ENCODE measurements at places on chromosomes 5 and 9.

DNA sequence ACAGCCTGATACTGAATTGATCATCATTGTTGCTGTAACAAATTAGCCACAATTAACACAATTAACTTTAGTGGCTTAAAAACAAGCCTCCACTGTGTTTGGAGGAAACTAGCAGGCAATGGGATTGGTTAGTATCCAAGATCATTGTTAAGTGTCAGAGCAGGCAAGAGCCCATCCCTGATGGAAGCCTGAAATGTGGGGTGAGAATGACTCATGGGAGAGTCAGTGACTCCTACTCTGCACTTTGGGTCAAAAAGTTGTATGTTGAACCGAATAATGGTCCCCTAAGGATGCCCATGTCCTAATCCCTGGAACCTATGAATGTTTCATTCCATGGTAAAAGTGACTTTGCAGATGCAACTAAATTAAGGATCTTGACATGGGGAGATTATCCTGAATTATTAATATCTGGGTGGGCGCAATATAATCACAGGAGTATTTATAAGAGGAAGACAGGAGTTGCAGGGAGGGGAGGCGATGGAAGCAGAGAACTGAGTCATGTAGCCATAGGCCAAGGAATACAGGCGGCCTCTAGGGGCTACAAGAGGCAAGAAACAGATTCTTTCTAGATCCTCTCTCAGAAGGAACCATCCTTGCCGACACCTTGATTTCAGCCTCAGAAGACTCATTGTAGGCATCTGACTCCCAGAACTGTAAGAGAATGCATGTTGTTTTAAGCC, 28.8 kb downstream of the ALG2 start:
- no peak for DNase-seq

GRCh38 chr9:94630833-94631232, 8.5 kb downstream of the FBP1 start:
- DNase-seq: no peak

GRCh38 chr9:78805771-78806170, 508.8 kb downstream of the PSAT1 start:
- DNase-seq: no peak

- DNase-seq: no peak
These were observed 5.9 kb upstream of the RHOBTB3 start for GRCh38 chr5:95725071-95725820.

- no peak for DNase-seq
These were observed 416.1 kb upstream of the IZUMO3 start for GRCh38 chr9:24961762-24962161.

DNA sequence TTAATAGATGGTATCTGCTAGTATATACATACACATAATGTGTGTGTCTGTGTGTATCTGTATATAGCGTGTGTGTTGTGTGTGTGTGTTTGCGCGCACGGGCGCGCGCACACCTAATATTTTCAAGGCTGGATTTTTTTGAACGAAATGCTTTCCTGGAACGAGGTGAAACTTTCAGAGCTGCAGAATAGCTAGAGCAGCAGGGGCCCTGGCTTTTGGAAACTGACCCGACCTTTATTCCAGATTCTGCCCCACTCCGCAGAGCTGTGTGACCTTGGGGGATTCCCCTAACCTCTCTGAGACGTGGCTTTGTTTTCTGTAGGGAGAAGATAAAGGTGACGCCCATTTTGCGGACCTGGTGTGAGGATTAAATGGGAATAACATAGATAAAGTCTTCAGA, 757 bp downstream of the FXN start:
- DNase-seq: no peak

GRCh38 chr5:175823731-175824525, 47.5 kb upstream of the CPLX2 start:
- no peak for DNase-seq

DNA sequence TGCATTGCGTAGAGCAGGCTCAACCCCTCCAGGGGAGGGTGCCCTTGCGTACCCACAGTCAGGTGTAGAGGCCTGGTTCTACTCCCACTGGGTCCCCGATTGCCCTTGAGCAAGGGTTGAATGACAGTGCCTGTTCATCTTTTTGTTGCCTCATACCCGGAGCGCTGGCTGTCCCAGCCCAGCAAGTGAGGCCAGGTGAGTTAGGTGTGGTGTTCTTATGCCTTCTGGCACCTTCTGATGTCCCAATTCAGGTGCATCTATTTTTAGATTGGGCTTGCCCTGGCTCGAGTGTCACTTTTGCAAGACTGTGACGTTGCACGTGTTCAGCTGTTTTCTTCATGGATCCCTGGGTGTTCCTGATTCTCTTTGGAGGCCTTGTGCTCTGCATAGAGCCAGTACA, 257.8 kb downstream of the GOLPH3 start:
- DNase-seq: no peak

DNA sequence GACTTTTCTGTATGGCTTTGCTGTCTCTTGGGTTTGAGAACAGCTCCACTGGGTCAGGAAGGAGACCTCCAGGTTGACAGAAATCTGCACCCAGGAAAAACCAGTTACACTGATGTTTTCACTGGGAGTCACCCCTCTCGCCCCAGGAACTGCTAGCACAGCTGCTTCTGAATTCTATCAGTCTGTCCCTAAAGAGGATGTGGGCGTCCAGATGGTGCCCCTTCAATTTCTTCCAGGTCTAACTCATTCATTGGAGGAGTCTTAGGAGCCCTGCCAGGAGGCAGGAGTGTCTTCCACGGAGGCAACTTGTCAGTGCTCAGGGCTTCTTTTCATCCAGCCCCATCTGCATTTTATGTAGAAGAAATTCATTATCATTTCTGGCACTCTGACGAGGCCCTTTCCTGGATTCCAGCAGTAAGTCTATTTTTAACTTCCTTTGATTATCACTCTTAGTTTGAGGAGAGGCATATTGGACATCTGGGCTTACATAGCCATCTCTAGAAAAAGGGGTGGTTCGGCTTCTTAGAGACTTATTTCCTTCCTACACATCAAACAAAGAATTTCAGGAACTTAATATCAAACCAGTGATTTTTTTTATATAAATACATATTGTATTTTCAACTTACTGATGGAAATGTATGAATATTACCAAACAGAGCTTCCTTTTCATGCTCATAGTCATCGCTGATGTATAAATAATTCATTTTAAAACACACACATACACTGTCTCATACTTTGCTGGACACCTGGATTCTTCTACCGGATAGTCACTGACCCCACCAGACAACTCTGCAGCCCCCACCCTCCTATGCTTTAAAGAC, 148.8 kb downstream of the IRX2 start:
- DNase-seq: no peak

DNA sequence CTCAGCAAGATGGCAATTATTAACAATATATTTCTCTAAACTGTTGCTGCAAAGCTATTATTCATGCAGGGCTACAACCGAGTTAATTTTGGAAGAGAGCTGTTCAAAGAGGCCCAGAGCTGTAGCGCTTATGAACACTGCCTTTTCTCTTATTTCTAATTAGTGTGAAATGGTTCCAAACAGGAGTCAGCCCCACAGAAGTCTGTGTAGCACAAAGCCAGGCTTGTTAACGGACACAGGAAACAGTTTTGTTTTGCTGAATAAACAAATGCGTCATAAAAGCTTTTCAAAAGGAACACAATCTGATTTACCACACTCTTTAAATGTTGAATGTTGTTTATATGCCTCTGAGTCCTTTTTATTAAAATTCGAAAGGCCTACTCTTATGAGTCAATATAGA, 396.5 kb downstream of the ANXA1 start:
- DNase-seq: no peak

DNA sequence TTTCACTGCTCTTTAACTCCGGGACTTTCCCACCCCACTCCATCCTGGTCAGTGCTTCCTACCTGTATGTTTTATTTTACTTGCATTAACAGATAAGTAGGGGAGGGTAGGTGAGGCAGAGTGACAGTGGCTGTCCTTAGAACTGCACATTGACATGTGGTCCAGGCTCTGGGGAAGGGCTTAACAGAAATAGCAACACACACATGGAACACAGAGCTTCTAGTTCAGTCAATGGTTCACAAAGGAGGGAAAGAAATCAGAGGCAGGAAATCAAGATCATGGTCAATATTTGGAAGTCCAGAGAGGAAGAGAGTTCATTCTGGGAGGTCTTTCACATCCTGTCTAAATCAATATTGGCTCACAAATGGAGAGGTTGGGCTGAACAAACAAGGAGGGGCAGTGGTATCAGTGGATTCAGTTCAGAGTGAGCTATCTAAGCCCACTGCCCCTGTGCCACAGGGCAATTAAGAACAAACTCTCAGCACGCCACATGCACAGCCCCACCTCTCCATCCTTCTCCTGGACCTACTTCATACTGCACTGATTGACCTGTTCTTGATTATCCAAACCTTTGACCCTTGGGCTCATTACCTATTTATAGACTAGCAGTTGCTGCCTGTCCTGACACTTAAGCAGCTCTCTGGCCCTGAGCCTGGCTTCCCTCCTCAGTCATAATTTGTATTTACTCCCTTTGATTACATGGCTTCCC, 6.2 kb upstream of the VPS13A start:
- no peak for DNase-seq

GRCh38 chr9:129309906-129310305, 131.8 kb upstream of the IER5L start:
- no peak for DNase-seq

DNA sequence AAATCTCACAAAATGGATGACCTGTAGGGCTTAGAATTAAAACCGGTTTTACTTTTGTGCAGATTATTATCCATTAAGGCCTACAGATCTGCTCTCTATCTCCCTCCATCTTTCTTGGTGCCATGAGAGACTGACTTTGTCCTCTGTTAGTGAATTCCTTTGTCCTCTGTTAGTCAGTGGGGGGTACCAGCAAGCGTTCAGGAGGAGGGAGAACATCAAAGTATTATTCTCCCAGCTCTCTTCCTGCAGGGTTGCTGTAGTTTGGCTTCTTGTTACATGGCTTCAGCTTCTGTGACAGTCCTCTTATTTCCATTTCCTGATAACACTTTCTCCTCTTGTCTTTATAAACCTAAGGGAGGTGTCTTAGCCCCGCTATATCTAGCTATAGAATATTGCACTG, 850.5 kb upstream of the SEMA6A start:
- no peak for DNase-seq

DNA sequence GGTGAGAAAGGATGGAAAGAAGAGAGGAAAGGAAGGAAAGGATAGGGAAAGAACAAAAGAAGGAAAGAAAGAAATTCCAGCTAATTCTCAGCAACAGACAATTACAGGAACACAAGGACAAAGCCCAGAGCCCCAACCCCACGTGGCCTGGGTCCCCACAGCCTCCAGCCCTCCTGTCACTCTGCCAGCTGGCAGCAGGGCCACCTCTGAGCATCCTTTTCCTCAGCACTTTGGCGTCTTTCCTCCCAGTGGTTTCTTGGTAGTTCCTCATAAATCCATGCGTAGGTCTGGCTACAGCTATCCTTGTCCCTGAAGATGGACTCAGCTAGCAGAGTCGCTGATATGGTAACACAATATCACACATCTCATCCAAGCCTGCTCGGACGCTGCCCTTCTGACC, 28.3 kb downstream of the ADAMTS2 start:
- DNase-seq: no peak

DNA sequence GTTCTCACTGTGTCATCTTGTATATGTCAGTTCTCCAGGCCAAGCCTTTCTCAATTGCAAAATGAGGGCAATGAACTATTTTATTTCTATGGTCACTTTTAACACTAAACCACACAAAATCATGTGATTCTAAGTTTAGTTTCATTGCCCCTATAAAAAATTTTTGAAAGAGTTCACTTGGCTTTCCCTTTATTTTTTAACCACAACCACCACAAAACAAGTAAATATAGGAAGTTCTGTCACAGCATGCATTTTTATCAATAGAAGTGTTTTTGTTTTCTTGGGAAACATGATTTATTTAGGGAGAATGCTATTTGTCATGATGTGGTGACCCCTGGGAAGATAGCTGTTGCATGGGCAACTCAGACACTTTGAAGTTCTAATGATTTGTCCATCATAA, 169.1 kb downstream of the CSNK1G3 start:
- no peak for DNase-seq

GRCh38 chr9:113999256-114000062, 78.6 kb downstream of the AMBP start:
- DNase-seq: no peak

DNA sequence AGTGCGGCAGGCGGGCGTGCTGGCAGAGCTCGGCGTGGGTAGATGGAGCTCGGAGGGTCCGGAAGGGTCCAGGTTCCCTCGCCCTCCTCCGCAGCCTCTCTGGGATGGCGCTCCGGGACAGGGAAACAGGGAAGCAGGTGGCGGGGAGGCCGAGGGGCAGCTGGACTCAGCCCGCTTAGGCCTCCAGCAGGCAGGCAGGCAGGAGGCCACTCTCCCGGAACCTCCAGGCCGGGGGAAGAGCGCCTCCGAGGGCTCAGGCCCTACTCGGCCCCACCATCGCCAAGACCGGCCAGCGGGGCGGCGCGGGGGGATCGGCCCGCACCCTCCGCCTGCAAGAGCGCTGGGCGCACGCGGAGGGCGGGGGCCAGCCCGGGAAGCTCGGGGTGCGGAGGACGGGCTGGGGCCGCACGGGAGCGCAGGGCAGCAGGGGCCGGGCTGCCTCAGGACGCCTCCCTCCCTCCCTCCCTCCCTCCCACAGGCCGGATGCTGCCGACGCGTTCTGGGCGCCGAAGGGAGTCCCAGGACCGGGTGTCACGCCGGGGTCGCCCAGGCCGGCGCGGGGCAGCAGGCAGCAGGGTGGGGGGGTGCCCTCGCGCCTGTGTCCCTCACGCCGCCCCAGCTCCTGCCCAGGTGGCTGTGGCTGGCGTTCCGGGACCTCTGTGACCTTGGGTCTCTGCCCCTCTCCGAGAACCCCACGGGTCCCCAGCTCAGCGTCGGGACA, 977 bp downstream of the MGAT4B start:
- DNase-seq: no peak

DNA sequence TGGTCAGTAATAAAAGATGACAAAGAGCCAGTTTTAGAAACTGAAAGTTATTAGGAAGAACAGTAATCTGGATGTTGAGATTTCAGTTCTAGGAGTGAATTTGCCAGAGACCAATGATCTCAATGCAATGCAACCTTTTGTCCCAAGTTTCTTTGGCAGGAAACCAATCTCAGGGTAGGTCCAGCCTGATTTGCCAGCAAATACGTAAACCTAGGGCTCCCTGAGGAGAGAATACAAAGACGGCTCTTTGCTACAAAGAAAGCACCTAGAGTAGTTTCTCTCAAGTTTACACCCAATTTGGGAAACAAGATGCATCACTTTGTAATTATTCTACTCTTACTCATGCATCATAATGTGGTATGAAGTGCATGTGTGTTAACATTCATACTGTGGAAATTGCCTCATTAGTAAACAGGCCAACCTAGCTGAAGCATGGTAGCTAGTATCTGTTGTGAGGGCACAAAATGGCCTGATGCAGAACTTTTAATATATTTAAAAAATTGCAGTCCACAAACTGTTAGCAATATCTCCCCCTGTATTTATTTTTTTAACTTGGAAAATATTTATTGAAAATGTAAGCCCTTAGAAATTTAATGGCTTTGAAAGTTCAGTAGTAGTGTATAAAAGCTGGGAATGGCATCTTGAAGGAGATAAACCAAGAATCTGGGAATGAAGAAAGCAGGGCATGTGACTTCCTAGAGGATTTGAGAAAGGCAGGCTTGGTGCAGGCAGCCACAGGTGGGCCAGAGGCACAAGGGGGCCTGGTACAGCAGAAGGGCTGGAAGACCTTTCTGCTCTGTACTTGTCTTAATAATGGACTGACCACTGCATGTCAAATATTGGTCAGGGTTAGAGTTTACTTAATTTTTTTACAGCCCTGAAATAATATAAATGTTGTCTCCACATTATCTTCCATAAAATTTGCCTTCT, 59.5 kb downstream of the MAST4 start:
- no peak for DNase-seq

GRCh38 chr5:150559701-150560100, 51.8 kb downstream of the NDST1 start:
- DNase-seq: no peak

GRCh38 chr5:72009280-72009679, 98.0 kb upstream of the MAP1B start:
- DNase-seq: no peak

GRCh38 chr5:40552981-40553380, 126.7 kb upstream of the PTGER4 start:
- DNase-seq: no peak
